ENCODE measurements at places on chromosomes 6 and 20.

DNA sequence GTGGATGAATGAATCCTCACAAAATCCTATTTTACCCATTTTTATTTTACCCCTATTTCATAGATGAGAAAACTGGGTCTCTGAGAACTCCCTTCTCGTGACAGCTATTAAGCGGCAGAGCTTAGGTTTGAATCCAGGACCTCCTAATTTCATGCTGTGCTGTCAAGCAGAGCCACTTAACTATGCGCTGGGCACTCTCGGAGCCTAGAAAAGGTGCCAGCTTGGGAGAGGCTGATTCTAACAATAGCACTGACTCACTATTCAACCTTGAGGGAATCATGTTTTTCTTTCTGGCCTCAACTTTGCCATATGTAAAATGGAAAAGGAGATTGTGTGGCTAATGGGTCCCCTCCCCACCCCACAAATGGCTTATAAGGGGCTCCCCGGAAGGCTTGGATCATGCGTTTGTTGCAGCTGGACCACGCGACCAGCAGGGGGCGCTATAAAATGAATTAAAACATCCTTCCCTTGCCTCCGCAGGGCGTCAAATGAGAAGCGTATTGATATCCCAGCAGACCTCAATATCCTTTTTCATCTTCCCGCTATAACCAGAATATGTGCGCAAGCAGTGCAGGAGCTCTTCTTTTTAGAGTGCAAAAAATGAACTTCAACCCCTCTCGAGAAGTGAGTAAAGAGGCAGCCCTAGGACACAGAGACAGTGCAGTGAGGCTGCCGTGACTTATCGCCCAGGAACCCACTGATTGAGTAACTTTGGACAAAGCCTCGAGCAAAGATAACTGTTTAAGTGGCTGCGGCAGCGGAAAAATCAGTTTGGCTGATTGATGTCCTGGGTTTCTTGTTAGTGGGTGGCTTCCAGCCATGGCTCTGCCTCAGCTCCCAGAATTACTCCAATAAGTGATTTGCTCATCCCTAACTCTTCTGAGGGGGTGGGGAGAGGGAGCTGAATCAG, 12.8 kb upstream of the PDYN start:
- DNase-seq, result no peak

DNA sequence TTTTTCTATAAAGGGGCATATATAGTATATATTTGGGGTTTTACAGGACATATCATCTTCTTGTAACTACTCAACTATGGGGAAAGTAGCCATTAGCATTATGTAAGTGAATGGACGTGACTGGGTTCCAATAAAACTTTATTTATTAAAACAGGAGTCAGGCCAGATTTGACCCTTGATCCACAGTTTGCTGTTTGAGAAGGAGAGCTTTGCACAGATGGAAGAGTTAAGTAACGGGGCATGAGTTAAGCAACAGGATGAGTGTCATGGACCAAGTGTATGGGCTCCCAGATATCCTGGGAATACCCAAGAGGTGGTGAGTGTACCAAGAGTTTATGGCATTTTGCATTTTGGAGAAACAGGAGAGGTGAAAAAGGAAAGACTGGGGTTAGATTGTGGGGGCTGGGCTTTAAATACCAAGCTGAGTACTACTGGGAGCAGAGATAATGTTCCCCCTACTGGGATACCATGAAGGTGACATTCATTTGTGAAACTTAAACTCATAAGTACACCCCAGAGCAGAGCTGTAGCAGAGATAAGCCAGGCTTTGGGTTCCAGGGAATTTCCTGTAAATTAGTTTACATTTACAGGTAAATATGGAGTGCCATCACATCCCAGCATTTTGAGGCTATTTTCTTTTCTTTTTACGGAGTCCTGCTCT, 18.5 kb upstream of the SCUBE3 start:
- no peak for DNase-seq

- no peak for DNase-seq
Measured at GRCh38 chr20:50870561-50871161, 60.6 kb downstream of the ADNP start.

- no peak for DNase-seq
Measured at GRCh38 chr6:94238868-94239267, 819.5 kb upstream of the EPHA7 start.

GRCh38 chr20:54539521-54540046, 64.2 kb downstream of the DOK5 start:
- DNase-seq, result no peak

- DNase-seq, result no peak
Measured at GRCh38 chr6:143050509-143050908, 10.2 kb upstream of the AIG1 start.

DNA sequence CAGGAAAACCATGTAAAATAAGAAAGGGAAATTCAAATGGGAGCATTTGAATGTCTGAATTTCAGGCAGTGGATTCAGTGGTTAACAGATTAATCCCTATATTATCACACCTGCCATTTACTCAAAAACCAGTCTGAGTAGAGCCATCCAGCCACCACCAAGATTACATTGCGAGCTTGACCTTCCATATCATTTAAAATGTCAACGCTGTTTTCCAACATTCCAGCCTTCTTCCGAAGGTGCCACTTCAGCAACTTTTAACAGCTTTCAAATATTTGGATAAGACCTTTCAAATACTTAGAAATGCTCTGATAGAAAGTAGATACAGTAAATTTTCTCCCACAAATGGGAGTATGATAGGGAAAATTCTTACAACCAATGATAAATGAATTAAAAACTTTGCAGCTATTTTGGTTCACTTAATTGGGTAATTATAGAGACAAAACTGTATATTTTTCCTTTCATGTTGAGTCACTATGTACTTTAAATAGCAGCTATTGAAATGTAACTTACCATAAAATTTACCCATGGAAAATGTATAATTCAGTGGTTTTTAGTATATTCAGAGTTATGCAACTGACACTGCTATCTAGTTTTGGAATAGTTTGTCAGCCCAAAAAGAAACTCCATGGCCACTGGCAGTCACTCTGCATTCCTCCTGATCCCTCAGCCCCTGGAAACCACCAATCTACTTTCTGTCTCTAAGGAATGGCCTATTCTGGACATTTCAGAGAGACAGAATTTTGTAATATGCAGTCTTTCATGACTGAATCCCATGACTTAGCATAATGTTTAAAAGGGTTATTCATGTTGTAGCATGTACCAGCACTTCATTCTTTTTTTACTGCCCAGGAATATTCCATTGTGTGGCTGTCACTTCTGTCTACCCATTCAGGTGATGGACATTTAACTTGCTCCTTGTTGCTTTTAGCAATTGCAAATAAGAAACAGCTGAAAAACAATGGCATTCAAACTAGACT, 21.5 kb downstream of the EZR start:
- DNase-seq, result no peak

DNA sequence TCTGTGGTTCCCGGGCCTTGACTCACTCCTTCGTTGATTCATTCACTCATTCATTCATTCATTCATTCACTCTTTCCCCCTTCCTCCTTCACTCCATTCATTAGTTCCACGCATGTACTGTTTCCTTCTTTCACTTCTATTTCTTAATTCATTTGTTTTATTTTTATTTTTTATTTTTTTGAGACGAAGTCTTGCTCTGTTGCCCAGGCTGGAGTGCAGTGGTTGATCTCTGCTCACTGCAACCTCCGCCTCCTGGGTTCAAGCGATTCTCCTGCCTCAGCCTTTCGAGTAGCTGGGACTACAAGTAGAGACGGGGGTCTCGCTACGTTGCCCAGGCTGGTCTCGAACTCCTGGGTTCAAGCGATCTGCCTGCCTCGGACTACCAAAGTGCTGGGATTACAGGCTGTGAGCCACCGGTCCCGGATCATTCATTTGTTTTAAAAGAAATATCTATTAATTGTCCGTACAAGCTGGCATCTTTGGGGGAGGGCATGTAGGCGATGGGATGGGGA, 427 bp upstream of the NFKBIE start:
- no peak for DNase-seq
